ENCODE measurements at places on chromosomes 3 and 15.

- DNase-seq = no peak
Observed at GRCh38 chr3:32086464-32086863, 20.0 kb upstream of the GPD1L start.

GRCh38 chr3:79027593-79027992 is 740.2 kb downstream of the ROBO1 start:
- DNase-seq = no peak

DNA sequence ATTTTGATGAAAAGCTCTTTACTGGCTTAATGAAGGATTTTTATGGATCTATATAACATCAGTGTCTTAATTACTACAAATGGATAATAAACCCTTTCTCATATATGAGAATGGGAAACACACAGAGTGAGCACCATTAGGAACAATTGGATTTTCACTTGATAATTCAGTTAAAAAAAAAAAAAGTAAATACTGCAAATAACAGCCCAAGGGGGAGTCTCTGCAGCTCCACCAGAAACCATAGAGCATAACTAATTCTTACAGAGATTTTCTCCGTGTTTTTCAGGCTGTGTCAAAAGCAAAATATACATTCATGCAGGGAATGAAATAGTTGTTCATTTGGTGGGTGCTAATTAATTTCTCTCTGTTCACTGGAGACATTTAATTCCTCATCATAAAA is 125.3 kb downstream of the EBLN2 start:
- no peak for DNase-seq

- no peak for DNase-seq
Observed at GRCh38 chr15:67409175-67409574, 111.8 kb upstream of the C15orf61 start.

DNA sequence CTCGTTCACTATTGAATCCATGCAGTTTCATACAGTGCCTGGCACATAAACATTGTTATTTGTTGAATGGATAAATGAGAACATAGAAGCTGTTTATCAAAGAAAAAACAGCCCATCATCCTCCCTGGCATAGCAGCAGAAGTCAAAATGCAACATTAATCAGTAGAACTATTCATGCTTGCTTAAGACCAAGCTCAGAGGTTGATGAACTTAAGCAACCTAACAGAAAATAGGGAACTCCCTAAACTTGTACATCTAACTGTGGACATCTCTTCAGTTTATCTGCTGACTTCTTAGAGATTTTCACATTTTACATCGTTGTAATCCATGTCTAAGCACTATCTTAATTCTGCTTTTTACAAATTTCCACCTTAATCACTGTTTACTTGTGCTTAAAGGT is 29.2 kb downstream of the SENP8 start:
- DNase-seq = no peak

DNA sequence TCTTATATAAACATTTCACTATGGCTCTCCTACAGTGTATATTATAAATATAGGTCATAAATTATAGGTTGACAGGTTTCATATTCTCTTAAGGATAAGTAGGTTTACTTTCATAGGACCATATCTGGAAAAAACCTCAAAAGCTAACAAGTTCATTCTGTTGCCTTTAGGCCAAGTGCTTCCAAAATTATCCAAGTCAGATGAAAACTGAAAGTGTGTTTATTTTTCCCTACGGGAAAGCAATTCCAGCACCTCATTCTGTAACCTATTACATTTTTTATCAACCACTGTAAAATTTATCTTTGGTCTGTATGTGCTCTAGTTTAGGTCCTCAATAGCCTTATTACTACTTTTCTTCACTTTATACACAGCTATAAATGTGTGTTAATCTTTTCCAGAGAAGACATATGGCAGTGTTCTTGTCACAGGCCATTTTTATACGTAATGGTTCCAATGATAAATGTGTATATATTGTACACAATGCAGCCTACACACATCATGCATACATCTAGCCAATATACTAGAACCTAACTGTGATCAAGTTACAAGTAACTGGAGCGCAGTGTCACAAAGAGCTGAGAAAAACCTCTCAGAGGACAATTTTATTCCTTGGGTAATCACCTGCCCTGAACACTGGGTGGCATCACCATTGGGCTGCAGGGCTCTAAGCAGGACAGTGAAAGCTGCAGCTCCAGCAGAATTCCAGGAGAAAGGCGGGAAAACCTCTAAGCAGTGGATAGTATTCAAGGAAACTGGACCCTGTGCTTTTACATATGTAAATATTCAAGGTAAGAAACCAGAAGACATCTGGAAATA is 251.3 kb downstream of the CTNNB1 start:
- DNase-seq = no peak

DNA sequence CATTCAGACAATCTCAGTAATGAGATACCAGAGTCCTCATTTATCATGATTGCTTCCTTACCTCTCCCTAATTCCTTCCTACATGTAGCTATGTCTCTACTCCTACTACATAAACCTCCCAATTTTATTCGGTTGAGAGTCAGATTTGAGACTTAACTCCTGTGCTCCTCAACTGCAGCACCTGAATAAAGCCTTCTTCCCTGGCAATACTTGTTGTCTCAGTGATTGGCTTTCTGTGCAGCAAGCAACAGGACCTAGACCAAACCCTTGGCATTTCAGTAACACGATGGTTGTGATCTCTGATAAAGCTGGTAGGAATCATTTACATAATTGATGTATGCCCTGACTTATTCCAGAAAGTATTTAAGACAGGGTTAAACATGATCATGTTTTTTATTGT is 106.7 kb upstream of the NANOGP8 start:
- no peak for DNase-seq

DNA sequence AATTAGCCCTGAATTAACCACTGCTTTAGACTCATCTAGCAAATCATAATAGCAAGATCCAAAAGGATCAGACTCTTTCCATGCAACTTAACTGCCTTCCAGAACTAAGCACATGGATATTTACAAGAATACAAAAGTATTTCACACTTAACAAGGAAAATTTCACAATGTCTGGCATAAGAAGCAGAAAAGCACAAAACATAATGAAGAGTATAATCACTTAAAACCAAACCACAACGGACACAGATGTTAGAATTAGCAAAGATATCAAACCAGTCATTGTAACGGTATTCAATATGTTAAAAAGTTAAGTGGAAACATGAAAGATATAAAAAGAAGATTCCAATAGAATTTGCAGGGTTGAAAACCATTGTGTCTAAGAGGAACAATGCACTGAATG is 51.5 kb upstream of the COL6A6 start:
- DNase-seq = no peak

GRCh38 chr3:47568901-47569300 is 9.8 kb downstream of the CSPG5 start:
- DNase-seq = no peak

DNA sequence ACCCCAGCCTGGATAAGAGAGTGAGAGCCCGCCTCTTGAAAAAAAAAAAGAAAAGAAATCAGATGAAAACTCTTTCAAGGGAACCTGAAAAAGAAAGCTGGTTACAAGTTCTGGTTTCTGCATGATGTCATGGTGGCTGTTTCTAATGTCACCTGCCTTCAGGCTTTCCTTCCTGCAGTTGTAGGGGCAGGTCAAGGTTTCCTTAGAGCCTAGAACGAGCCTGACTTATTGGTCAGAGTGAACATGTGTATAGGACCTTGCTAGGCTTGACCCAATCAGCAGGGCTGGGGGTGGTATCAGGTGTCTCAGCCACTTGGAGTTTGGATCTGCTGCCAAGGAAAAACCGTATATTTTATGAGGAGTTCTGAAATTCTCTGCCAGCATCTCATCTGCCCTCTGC is 3.8 kb downstream of the IVD start:
- no peak for DNase-seq

DNA sequence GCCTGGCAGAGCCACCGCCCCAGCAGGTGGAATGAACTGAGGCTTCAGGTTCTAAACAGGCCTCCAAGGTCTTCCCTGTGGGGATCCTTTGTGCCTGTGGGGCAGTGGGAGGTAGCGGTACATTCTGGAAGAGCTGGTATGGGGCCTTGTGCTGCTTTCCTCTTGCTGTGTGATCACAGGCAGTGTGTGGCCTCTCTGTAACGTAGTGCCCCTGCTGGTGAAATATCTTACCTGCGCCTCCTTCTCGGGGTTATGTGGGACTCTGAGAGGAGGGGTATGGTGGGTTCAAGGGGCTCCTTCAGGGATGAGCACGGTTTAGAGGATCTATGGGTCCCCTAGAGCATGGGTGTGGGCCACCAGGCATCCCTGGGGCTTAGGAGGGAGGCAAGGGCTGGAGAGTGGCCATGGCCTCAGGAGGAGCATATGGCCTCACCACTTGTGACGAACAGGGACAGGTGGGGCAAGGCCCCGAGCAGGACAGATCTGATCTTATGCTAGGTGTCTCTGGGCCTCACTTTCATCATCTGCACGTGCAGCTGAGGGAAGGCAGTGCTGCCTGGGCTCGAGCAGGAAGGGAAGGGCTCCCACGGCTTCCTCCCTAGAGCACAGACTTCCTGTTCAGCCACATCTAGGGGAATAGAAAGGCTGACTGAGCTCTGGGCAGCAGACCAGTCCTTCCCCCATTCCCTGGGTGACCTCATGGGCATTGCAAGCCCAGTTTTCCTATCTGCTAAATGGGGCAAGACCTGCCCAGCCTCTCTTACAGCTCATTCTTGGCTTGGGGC is 1.9 kb upstream of the ALS2CL start:
- DNase-seq = no peak

GRCh38 chr3:153338487-153338886 is 176.5 kb downstream of the RAP2B start:
- DNase-seq = no peak

DNA sequence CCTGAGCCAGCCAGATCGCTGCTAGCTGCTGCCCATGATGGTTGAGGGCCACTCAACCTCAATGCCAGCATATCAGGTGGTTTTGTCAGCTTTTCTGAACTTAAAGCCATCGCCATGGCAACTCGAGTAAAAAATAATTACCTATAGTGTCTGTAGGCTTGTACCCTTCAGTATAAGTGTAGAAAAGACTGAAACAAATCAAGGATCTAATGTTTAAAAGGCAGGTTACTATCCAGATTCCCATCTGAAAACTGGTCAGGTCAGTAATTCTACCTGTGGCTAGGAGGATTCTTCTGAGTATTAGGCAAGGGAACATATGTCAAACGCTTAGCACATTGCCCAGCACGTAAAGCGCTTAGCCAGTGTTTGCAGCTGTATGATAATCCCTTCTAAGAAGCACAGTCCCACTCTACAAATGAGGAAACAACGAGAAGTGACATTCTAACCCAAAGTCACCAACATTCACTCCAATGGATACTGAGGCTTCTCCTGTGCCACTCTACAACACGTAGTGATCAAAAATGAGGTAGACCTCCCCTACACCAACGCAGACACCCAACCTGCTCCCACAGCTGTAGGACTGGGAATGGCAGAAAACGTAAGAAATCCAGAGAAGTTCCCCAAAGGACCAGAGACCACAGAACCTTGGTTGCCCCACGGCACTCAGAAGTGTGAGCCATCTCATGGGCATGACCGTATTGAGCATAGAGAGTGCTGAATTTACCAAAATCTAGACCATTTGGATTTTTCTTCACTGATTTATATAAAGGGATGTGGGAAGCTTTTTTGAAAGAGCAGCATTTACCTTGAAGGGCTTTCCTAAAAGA is 55.3 kb downstream of the SLTM start:
- no peak for DNase-seq

- DNase-seq = no peak
Observed at GRCh38 chr3:180102134-180102533, 65.4 kb upstream of the PEX5L start.

GRCh38 chr3:73536336-73536895 is 88.3 kb downstream of the PDZRN3 start:
- DNase-seq = no peak

DNA sequence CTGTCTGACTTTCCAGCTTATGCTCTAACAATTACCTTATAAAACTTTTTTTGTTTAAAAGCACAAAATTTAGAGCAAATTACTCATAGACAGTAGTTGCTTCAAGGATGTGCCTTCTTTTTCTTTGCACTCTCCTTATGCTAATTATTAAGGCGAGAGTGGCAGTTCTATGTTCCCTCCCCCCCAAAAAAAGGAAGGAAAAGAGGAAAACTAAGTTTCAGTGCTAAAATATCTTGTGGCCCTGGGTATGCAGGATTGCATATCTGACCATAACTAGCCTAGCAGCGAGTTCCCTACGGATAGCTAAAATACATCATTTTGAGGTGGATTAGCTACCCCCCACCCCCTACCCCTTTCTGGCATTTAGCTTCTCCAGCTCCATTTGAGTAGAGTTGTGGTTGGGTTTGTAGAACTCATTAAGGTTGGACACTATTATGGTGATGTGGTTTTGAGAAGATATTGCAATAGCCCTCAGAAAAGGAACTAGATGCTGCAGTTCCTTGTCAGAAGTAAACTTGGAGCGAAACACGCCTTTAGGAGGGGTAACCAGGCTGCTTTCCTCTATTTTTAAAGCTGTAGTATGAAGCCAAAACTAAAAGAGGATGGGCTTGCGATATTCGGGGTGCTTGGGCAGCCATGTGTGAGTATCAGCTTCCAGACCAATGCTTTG is 174.6 kb downstream of the AKAP13 start:
- no peak for DNase-seq

DNA sequence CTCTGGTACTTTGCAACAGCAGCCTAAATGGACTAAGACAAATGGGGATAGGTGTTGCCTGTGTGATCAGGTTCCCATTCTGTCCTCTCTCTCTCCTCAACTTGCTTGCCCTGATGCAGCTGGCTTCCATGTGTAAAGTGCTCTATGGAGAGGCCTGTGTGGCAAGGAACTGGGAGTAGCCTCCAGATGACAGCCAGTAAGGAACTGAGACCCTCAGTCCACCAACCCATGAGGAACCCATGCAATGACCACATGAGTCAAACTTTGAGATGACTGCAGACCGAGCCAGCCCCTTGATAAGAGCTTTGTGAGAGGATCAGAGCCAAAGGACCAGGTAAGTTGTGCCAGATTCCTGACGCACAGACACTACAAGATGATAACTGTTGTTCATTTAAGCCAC is 74.6 kb upstream of the ADPGK start:
- no peak for DNase-seq

DNA sequence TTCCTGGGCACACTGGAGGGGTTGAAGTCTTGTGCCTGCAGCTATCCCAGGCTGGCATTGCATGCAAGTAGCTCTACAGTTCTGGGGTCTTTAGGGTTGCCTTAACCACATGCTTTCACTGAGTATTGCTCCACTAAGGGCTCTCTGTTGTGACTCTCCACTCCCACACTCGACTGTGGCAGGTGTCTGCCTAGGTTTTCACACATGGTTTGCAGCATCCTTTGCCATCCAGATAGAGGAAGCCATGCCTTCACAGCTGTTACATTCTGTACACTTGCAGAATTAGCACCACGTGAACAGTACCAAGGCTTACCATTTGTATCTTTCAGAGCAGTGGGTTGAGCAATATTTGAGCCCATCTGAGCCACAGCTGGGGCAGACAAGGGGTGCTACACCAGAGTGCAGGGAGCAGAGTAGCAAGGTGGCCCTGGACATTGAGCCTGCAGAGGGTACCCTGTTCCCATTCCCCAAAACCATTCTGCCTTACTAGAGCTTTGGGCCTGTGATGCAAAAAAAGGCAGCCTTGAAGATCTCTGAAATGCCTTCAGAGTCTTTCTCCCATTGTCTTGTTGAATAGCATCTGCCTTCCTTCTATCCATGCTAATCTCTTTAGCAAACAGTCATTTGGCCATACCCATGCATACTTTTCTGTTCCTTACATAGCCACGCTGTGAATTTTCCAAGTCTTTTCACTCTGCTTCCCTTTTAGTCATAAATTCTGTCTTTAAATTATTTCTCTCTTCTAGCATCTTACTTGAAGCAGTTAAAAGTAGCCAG is 95.2 kb upstream of the PLCL2 start:
- no peak for DNase-seq

- no peak for DNase-seq
Observed at GRCh38 chr3:8780279-8780678, 10.9 kb upstream of the OXTR start.

GRCh38 chr15:92393071-92393979 is at the start of gene ST8SIA2:
Gene ST8SIA2 (plus strand): TSS chr15:92393881. CDS start chr15:92394065, 184 bp downstream.
- no peak for DNase-seq

- DNase-seq = no peak
Observed at GRCh38 chr3:113051787-113052186, 61.0 kb downstream of the GTPBP8 start.
